ENCODE measurements at places on chromosomes 7 and 10. TPM values are rescaled to one million over a fixed set of nuclear protein-coding genes. Genes with fewer than 3 reads are reported as not detected.

Gene HOGA1
- total RNA-seq: 7.2 TPM

DNA sequence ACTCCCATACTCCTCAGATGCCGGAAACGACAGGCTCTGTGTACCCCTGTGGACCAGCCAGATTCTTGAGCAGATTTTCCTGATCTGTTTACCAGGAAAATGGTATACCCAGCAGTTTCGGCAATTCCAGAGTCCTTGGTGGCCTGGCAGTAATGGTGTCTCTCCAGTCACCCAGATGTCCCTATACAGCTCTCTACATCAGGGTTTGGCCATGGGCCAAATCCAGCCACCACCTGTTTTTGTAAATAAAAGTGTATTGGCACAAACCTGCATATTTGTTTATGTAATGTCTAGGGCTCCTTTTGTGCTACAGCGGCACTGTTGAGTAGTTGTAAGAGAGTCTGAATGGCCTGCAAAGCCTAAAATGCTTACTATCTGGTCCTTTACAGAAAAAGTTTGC lies 491.3 kb downstream of the RPS24 start:
- no peaks in the 10 kb centered on the region for H3K27me3 ChIP-seq
- no peak overlapping the region for H3K27ac ChIP-seq
- DNase-seq: no peak
- no peaks in the 10 kb centered on the region for H3K4me1 ChIP-seq
- no peak overlapping the region for H3K4me3 ChIP-seq
- H3K36me3 ChIP-seq: no peaks in the 10 kb centered on the region

Gene WNT8B
- not detected for total RNA-seq

Gene HTR5A
- not detected for total RNA-seq

Gene CFAP70
- total RNA-seq: 1.8 TPM

Gene SNX10
- 1.3 TPM for total RNA-seq

DNA sequence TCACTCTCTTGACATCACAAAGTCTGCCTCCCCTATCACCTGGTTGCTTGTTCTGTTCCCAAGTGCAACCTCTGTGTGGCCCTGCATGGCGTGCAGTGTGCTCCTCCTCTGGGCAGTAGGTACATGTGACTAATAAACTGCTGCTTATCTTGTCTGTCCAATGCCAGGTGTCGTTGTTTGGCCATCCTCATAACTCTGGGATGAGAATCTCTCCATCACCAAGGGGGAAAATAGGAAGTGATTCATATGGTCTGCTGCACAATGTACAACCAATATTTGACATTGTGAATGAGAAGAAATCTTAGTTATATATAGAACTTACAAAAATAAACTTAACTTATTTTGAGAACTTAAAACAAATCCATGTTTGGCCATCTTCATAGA lies 135.2 kb downstream of the INHBA start:
- DNase-seq: no peak
- no peaks in the 10 kb centered on the region for H3K36me3 ChIP-seq
- no peaks in the 10 kb centered on the region for H3K4me1 ChIP-seq
- no peaks in the 10 kb centered on the region for H3K27me3 ChIP-seq
- no peak overlapping the region for H3K27ac ChIP-seq

DNA sequence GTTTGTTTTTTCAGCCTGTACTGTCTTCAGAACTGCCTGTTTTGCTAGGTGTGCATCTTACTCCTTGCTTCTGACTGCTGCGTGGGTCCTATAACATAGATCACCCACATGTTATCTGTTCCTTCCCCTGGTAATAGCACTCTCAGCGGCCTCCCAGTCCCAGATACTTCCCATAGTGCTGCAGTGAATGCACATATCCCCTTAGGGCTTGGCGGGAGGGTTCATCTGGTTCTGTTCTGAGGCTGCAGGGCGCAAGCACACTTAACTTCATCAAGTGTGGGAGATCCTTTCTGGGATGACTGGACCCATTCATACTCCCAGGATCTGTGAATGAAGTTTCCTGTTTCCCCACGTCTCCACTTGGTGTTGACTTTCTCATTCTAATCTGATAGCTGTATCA lies 90.7 kb downstream of the CELF2 start:
- H3K27ac ChIP-seq: no peak overlapping the region
- no peak overlapping the region for H3K4me3 ChIP-seq

DNA sequence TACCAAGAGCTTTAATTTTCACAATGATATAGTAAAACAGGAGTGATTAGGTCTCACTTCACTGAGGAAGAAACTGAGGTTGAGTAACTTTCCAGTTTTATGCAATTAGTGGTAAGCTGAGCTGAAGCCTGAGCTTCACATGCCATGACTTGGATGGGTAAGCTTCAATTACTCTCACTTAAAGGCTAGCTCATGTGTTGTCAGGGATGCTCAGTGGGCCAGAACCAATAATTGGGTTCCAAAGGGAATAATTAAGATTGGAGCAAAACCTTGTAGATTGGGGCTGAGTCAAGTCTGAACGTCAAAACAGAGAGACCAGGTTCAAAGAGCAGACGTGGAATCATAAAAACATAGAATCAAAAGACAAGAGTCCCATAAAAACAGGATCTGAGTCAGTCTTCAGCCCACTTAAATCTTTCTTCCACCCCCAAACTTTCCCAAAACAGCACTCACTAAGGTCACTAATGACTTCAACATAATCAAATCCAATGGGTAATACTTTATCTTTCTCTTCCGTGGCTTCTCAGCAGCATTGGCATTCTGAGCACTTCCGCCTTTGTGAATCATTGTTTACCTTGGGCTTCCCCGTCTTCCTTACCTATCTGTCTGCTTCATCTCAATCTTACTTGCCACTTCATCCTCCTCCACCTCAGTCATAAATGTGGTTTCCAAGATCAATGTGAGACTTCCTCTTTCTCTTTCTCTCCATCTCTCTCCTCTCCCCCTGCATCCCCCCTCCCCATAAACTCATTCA lies 23.0 kb upstream of the EGFR start:
- peaks cover 4% of the 10 kb centered on the region for H3K4me1 ChIP-seq
- no peaks in the 10 kb centered on the region for H3K27me3 ChIP-seq
- H3K36me3 ChIP-seq: no peaks in the 10 kb centered on the region
